ENCODE measurements at places on chromosomes 5 and 9. TPM values are rescaled to one million over a fixed set of nuclear protein-coding genes. Genes with fewer than 3 reads are reported as not detected.

Gene GADD45G
- 15.1 TPM for total RNA-seq

Gene CD14
- 9.2 TPM for total RNA-seq

Gene FASTKD3
- 4.9 TPM for total RNA-seq

Gene CXCL14
- not detected for total RNA-seq

Gene RNF180
- total RNA-seq: not detected

Gene NOXA1
- 3.0 TPM for total RNA-seq

Gene NPDC1
- 202 TPM for total RNA-seq

Gene DBH
- not detected for total RNA-seq

Gene LSM11
- 1.4 TPM for total RNA-seq

Gene UBAP1
- 68.2 TPM for total RNA-seq

Gene PCA3
- total RNA-seq: not detected

Gene ANKRD31
- 0.47 TPM for total RNA-seq

Gene CAMK4
- 163 TPM for total RNA-seq

Gene RNF130
- total RNA-seq: 15.3 TPM

Measured in T-helper 17 cell (primary cell).